ENCODE measurements at places on chromosomes 2 and 18. TPM values are rescaled to one million over a fixed set of nuclear protein-coding genes. Genes with fewer than 3 reads are reported as not detected.

ZFAND2B gene
- total RNA-seq, result 32.4 TPM

PSME4 gene
- total RNA-seq, result 48.0 TPM

CFAP65 gene
- not detected for total RNA-seq

EFR3B gene
- 0.20 TPM for total RNA-seq

TMEM214 gene
- total RNA-seq, result 67.6 TPM

AGXT gene
- total RNA-seq, result not detected

WDCP gene
- 29.4 TPM for total RNA-seq

GKN1 gene
- not detected for total RNA-seq

DCDC2C gene
- not detected for total RNA-seq

GRCh38 chr2:240714747-240715725 lies 23.4 kb downstream of the AQP12A start:
- DNase-seq, result no peak

- peak; percentile 72 for DNase-seq
Measured at GRCh38 chr2:195659982-195660890, 3.2 kb downstream of the SLC39A10 start.

GRCh38 chr2:233571001-233571400 lies 4.4 kb upstream of the USP40 start:
- DNase-seq, result no peak

DNA sequence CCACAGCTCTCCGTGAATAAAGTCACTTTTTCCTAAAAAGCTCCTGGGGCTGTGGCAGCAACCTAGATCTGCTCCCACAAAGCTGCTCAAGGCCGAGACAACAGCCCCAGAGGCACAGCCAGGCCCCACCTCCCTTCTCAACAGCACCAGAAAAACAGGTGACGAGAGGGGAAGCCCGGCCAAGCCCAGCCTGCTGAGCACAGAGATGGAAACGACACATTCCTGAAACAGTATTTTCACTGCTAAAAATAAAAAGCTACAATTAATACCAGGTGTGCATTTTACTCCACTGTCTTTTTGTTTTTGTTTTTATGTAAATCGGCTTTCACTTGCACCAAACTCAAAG lies 199.3 kb downstream of the HDAC4 start:
- no peak for DNase-seq

DNA sequence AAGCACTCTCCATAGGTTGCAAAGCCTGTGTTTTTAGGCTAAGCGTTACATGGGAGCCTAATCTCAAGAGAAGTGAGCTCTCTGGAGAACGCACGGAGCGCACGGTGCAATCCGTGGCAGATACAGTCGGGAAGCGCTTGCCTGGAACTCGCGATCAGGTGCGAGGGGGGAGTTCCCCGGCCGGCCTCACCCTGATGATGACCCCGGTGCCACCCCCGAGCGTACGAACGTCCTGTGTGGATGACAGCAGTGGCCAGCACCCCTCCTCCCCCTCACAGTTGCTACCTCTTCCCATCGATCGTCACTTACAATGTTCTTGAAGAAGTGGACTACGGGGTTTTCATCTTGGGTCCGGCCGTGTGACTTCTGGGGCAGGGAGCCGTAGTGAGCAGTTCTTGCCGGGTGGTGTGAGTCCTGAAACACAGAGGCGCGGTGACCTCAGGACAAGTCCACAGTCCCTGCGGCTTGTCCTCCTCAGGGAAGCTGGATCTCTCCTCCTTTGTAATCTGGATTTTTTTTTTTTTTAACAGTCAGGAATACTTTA lies 142.9 kb downstream of the MBP start:
- DNase-seq, result no peak

DNA sequence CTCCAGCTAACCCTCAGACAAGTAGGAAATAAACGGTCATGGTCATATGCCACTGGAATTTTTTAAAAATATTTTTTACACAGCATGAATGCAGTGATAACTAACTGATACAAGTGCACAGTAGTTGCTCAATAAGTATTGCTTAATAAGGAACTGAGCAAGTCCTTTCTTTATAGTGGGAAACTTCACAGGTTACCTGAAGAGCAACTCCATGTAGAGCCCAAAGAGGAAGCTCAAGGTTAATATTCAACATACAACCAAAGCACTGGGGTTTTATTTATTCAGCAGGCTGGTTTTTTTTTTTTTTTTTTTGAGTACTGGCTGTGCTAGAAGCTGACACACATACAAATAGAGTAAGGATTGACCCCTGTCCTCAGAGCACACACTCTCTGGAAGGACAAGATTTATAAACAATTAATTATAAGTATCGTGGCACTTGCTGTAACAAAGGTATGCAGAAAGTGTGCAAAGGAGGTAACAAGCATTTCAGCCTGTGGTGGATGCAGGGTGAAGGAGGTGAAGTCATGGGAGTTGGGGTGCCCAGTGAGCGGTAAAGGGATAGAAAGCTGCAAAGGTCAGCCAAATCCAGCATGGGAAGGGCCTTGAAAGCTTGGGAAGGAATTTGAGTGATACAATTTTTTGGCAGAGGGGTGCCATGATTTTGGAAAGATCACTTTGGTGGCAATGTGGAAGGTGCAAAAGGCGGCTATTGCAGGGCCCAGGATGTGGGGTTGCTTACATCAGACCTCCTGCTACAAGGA lies 52.7 kb downstream of the ATOH8 start:
- DNase-seq, result no peak

DNA sequence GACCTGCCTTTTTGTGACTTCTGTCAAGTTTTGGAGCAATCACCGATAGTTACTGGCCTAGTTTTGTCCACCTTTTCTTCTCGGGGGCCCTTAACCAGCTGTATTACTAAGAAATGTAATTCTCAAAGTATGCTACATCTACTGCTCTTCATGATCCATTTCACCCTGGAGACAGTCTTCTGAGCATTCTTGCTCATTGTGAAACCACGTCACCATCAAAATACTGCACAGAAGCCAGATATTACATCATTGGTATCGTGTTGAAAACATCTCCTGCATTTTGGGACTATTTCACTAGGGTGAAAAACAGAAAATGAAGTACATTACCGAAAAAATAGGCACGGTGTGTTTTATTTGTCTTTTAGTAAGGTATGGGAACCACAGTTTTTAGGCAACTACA lies 11.7 kb downstream of the LYPD6B start:
- no peak for DNase-seq

GRCh38 chr2:100537918-100538317 lies 24.9 kb upstream of the PDCL3 start:
- no peak for DNase-seq

DNA sequence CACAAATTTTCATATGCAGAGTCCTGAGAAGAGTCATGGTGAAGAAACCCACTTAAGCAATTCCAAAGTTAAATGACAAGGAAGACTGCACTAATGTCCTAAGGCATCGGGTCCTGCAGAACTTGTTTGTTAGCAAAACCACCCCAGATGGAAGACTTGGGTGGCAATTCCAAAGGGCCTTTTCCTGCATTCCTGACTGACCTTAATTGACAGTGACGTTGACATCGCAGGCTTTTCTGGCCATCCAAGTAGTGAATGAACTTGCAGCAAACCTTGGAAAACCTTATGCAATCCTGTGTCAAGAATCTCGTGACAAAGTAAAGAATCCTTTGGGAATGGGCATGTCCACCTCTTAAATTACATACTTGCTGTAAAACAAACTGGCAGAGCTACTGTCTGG lies 112.5 kb upstream of the SH3BP4 start:
- DNase-seq, result no peak

DNA sequence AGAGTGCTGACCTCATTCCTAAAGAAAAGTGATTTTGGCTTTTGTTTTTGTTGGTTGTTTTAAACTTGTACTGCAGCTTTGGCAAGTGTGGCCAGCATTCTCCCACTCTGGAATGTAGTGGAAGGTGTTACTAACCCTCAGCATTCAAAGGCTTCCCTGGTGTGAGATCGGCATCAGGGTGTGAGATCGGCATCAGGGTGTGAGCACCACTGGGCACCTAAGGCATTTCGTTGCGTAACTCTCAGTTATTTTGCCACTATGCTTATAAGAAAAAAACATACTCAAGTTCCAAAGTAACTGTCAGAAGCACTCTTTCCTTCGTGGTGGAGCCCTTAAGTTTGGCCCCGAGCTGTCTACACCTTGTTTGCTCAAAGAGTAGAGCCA lies 1.7 kb downstream of the CYBRD1 start:
- DNase-seq, result no peak

GRCh38 chr18:49898421-49898820 lies 85.1 kb upstream of the ACAA2 start:
- peak; percentile 37 for DNase-seq

- no peak for DNase-seq
Measured at GRCh38 chr2:128490881-128491691, 172.4 kb upstream of the HS6ST1 start.

GRCh38 chr2:149080971-149081370 lies 42.5 kb downstream of the LYPD6B start:
- no peak for DNase-seq

DNA sequence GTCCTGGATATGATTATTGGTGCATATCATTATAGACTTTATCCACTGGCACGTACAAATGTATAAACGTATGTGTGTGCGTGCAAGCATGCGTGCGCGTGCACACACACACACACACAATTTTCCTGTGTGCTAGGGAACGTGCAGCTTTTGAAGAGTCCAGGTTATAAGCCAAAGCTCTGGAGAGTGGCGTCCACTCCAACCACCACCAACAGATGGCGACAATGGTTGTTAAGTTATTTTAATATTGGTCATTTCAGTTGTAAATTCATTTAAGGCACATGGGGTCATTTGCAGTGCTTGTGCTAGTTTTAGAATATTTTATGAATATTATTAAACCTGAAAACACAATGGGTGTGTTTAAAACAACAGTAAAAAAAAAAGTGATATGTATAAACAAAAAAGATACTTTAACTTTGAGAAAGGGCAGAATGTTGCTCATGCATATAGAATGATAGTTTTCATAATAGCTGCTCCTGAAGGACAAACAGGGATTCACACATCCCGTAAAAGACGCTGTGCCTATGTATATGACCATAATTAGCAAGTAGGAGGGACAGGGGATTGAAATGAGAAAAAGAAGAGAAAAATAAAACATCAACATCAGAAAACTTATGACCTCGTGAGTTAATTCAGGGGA lies 124.2 kb upstream of the ITGB6 start:
- DNase-seq, result peak; percentile 27
